CD4-positive, alpha-beta T cell treated with Interleukin-6 at 100 ng/mL for 8 hours (primary cell): ENCODE measurements at places on chromosomes 12 and 14.

DNA sequence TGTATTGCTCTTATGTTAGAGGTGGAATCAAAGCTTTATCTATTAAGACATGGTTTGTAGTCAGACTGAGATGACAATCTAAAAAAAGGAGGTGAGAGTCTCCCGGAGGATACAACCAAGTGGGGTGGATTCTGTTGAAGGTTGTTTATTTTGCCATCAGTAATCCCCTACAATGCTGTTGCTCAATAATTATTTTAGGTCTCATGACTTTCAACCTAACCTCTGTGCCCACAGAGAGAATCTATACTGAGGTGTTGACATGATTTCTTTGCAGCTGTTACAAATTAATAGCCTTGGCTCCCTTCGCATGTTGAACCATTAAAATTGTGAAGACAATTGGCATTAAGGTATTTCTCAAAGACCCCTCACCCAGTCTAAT, 28.7 kb upstream of the FOS start:
- no peak for DNase-seq

GRCh38 chr12:117036547-117036946, 62.7 kb downstream of the TESC start:
- DNase-seq = no peak

DNA sequence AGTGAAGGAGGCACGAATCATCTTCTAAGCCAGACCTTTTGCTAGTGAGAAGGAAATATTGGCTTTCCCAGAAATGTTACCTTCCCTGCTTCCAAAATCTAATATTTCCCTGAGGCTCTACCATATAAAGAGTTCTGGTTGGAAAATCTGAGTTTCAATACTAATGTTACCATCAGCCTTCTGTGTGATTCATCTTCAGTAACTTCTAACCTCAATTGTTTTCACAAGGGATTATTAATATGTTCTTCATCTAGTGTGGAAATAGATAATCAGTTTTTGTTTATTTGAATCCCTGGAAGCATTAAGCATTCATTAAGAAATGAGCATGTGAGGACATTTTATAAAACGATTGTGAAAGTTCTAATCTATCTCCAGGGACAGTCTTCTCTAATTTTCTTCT, 720.9 kb downstream of the AACS start:
- no peak for DNase-seq

DNA sequence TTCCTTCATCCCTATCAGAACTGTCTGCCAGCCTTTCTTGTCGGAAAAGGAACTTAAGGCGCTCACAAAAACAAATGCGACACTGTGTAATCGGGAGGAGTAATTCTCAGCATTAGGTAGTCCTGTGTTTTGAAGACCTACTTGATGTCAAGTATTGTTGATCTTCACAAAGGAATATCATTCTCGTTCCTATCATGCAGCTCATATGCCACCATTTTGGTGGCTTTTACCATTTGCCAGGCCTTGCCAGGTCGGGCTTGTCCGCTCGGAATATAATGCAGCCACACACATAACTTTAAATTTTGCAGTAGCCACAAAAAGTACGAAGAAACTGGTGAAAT, 903 bp upstream of the PPP4R3A start:
- DNase-seq = no peak

GRCh38 chr12:112341046-112341825, 41.0 kb downstream of the HECTD4 start:
- no peak for DNase-seq

DNA sequence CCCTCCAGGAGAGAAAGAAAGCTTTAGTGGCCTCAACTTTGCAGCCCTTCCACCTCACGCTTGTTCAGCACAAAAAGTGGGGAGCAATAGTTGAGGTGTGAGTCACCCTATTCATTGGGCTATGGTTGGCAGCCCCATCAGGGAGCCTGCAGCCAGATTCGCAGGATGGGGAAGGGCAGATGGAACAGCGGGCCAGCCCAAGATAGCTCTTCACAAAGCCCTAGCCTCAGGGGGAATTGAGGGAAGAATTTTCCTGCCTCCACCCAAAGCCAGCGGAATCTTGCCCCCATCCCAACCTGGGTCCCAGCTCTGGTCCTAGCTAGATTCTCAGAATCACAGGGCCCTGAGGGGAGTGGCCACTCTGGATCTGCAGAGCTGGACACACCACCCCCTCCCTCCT, 3.6 kb upstream of the KRT5 start:
- DNase-seq = no peak

- DNase-seq = no peak
Observed at GRCh38 chr12:101878243-101878821, 952 bp downstream of the DRAM1 start.
